ENCODE measurements at places on chromosomes 11 and 22.

GRCh38 chr11:94941131-94941530, 32.2 kb downstream of the CWC15 start:
- no peak for DNase-seq

GRCh38 chr22:48880749-48881148, 946.9 kb downstream of the BRD1 start:
- no peak for DNase-seq

GRCh38 chr22:31192513-31192912, 19.6 kb upstream of the LIMK2 start:
- DNase-seq = peak; percentile 58

DNA sequence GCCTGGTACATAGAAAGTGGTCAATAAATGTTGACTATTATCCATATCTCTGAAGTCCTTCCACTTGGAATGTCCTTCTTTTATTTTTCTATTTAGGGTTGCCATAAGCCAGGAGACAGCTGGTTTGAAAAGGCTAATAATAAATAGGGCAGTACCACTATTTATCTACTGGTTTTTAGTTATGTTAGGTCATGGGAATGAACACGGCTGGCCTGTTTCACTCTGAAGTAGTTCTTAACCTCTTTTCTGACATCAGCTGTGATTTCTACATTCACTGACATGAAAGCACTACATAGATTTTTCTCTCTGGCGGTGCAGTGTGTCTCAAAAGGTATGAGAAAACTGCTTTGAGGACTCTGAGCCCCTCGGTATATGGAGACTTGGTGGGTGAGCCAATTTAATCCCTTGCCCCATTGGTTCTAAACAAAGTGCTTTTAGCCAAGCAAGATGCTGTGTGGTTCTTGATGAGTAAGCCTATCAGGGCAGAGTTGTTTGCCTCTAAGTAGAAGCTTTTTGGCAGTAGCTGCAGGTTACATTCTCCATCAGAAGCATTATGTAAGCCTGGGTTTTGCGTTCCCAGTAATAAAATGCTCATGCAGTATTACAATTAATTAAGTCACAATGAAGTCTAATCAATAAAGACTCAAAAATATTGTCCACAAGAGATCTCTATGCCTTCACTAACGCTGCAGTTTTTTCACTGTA, 48.7 kb upstream of the APOA1 start:
- DNase-seq = peak; percentile 68

DNA sequence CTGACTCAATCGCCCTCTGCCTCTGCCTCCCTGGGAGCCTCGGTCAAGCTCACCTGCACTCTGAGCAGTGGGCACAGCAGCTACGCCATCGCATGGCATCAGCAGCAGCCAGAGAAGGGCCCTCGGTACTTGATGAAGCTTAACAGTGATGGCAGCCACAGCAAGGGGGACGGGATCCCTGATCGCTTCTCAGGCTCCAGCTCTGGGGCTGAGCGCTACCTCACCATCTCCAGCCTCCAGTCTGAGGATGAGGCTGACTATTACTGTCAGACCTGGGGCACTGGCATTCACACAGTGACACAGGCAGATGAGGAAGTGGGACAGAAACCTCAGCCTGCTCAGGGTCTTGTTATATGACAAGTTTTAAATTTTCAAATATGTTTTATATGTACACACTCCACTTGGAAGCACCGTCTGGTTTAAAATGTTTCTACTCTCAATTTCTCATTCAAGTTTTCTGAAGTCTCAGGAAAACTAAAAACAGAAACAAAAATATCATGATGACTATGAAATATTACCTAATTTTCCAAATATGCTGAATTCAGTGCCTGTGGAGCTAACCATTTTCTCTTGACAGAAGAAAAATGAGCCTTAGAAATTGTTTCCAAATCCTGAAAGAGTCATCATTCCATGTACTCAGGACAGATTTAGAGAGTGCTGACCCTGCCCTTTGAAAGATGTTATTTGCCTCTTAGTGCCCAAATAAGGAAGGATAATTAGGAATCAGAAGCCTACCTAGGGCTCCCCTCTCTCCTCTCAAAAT, 48.8 kb upstream of the TOP3B start:
- DNase-seq = no peak

DNA sequence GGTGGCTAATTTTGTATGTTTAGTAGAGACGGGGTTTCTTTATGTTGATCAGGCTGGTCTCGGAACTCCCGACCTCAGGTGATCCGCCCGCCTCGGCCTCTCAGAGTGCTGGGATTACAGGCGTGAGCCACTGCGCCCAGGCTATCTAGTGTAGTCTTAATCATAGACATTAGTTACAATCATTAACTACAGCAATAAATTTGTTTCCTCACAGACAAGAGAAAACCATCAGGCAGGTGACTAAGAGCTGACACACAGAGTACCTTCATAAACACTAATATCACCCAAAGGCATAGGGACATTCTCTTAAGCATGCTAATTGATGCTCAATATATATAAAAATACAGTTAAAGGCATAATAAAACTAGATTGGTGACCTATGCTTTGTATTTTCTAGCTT, 19.4 kb downstream of the SDHD start:
- no peak for DNase-seq

GRCh38 chr11:45100339-45100738, 46.1 kb upstream of the PRDM11 start:
- DNase-seq = peak; percentile 35

DNA sequence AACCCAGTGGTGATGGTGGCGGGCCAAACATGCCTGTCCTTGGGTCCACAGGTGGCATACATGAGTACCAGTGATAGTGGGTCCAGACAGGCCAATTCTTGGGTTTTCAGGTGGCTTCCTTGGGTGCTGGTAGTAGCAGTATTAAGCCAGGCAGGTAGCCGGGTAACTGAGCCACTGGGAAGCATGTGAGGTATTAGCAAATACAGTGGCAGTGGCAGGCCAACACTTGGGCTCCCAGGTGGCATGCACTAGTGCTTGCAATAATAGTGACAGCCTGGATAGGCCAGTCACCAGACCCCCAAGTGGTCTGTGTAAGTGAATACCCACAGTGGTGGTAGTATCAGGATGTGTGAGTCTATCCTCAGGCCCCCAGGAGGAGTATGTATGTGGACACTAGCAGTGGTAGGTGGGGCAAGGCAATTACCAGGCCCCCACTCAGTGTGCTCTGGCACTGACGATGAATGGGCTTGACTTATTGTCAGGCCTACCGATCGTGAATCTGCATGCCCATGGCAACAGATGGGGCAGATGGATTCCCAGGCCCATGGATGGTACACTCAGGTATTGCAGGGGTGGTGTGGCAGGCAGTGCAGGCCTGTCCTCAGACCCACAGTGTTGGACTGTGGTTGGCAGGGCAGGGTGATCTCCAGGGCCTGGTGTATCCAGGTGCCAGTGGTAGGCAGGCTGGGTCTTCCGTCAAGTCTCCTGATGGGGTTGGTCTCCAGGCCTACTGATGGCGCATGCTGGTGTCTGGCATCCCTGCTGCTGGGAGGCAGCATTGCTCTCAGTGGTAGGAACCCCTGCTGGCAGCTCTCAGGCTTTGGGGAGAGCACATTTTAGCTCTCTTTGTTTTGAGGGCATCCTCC, 840.7 kb downstream of the FAM181B start:
- no peak for DNase-seq

DNA sequence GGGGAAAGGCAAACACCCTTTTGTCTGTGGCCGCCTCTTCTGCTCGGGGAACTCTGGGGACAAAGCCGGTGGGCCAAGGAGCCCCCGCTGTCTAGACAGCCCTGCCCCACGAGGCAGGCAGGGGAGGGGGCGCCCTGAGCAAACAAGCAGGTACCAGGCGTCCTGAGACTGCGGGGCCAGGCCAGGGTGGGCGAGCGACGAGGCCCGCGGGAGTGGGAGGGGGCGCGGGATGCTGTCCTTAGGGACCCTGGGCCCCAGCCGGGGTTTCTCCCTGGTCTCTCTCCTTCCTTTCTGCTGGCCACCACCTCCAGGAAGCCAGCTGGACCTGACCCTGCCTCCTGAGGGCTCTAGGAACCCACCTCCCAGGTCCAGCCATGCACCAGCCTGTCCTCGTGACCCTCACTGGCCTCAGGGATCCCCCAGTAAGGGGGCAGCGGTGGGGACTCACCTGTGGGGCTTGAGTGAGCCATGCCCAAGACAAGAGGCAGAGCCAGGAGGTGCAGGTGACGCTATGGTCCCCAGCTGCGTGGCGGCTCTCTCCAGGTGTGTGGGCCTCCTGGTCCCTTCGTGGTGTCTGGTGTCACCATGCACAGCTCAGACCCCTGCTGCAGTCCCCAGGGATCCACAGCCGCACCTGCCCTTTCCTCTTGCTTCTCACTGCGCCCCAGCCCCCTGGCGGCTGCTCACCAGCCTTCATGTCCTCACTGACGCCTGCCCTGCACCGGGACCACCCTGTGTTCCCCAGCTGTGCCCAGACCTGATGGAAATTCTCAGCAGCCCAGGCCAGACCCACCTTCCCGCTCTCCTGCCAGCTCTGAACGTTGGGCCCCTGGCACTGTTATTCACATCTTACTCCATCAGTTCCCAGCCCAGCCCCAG, 26.5 kb upstream of the MUC5AC start:
- DNase-seq = no peak

DNA sequence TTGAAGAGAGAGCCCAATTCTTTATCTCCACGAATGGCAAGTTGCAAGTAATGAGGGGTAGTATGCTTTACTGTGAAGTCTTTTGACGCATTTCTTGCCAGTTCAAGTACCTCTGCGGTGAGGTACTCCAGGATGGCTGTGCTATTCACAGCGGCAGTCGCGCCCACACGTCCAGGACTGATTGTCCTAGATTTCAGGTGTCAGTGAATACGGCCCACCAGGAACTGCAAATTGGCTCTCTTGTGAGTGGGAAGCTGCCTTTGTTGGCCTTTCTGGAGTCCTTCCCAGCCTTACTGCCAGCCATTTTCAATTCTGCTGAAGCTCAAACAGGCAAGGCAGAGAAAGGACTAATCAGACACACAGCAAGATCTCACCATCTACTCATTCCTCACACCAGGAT, 8.5 kb downstream of the PPFIA1 start:
- DNase-seq = no peak

DNA sequence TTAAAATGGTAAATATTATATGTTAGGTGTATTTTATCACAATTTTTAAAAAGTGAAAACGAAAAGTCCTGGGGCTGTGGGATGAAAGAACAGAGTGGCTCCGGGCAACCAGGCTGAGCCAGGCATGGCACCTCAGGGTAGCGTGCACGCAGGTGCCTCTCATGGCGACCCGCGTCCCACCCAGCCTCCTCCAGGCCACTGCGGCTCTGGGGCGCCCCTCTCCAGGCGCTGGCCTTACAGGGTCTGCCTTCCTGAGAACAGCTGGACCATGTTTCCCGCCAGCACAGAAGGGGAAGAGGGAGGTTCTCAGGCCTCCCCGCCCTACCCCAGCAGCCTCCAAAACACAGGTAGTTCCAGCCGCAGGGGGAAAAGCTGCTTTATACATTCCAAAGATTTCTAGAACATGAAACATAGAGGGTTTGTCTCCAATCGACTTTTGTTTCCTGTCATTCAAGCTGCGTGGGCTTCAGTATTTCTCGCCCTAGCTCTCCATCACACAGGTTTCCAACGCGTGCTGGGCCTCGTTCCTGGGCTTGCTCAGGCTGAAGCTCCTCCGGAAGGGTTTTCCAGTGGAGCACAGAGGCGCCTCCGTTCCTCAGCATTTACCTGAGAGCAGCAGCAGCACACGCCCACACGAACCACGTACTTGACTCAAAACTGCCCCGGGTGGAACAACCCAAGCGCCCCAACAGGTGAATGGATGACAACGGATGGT, 10.5 kb downstream of the EHD1 start:
- no peak for DNase-seq

- peak; percentile 75 for DNase-seq
Observed at GRCh38 chr11:5004424-5005274, 10.0 kb downstream of the OR51L1 start.

- DNase-seq = peak; percentile 52
Observed at GRCh38 chr11:6482441-6482840, 1.1 kb downstream of the TIMM10B start.

DNA sequence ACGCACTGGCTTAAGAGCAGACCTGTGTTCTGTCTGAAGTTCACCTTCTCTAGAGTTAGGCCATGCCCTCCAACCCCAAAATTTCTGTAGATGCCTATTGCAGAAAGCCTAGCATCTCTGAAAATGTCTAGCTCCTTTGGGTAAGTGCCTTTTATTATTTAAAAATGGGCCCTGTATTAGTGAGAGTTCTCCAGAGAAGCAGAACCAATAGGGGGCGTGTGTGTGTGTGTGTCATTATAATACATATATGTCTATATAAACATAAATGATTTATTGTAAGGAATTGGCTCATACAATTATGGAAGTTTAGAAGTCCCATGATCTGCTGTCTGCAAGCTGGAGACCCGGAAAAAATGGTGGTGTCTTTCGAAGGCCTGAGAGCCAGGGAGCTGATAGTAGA, 144.7 kb downstream of the TTC17 start:
- DNase-seq = peak; percentile 30

GRCh38 chr22:42964994-42965699, 49.8 kb downstream of the PACSIN2 start:
- DNase-seq = no peak

DNA sequence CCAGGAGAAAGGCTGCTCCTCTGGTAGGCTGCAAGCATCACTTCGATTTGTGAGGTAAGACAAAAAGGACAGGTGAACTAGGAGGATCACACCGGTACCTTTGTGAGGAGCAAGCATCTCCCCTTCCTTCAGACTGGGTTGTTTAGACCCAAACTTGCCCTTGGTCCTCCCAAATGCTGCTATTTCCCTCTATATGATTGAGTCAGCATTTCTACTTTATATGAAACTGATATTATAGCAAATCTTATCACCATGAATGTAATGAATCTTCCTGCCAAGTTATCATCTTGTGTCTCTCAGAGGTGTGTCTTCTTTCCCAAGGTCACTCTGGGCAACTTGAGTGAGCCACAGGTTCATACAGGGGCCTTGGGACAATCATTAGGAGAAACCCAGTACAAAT, 61.0 kb downstream of the KIRREL3 start:
- no peak for DNase-seq

DNA sequence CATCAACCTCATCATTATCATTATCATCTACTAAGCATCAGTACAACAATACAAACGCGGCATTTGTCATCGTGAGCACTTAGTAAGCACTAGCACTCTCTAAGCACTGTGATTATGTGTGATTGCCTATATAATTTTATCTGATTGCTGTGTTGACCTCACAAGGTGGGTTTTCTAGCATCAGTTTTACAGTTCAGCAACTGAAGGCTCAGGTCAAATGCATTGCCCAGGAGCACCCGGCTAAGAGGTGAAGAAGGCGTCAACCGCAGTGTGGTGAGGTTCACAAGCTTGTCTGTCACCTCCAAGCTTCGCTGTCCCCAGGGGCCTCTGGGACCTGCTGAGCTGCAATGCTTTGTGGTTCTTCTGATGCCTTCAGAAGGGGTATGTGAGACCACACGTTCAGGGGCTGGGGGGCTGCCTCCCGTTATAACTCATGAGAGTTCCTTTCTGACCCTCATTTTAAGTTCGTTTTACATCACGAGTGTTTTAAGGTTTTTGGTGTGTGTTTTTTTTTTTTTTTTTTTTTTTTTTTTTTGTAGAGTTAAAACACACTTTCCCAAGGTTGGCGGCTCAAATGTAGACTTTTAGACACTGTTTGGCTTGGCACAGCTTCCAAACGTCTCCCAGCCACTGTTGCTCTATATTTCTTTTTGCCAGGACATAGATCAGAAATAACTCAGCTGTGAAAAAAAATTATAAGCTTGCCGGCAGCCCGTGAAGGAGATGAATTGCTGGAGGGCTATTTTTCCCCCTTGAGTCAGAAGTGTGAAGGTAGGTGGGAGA, 33.8 kb upstream of the SCUBE1 start:
- no peak for DNase-seq
